ENCODE measurements at places on chromosomes 12 and 14. TPM values are rescaled to one million over a fixed set of nuclear protein-coding genes. Genes with fewer than 3 reads are reported as not detected.

- no peak for DNase-seq
Measured at GRCh38 chr14:104897330-104898194, 27.1 kb upstream of the PLD4 start.

DNA sequence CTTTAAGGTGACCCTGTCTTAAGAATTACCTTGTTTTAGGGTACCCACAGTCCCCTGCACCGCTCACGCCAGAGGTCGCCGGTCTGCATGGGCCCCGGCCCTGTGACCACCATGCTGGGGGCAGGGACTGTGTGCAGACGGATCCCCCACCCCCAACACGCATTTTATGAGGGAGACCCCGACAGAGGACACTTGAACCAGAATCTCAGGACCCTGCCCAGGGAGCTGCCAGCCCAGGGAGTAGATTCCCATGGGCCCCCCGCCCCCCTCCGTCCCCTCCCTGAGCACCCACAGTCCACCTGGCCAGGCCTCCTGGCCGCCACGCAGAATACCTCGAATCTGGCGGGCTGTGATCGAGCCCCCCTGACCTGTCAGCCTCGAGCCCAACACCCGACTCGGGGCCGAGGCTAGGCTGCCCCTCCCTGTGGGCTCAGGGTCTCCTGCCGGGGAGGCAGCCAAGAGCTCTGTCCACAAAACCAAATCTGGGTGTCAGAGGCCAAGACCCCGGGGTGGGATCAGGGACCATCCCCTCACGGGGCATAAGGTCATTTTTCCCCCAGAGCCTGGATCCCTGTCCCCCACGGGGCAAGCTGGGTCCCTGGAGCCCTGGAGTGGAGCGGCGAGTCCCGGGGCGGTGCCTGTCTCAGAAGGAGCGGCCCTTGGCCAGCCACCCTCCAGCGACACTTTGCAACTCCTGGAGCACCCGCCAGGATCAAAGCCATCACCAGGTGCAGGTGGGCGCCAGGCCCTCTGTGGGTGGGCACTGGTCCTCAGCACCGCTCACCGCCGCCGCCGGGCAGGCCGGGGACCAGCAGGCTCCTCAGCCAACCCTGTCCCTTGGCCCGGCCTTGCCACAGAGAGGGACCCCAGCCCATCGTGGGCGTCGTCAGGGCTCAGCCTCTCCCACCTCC is 155.8 kb upstream of the PKP2 start:
- no peak for DNase-seq

DNA sequence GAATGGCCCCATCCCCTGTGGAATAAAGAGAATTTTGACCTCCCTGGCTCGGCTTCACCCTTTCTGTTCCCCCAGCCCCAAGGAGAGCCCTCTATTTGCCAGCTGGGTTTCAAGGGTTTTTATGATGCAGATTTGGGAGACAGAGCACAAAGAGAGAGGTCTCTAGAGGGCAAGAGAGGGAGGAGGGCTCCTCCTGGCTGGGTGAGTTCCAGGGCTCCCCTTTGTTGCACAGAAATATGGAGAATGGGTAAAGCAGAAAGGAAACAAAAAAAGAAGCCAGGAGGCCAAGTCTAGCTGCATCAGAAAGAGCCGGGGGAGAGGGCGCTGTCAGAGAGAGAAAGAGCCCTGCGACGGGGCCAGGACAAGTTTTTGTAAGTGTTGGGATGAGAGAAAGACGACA is 319.6 kb upstream of the RTL1 start:
- no peak for DNase-seq

DNA sequence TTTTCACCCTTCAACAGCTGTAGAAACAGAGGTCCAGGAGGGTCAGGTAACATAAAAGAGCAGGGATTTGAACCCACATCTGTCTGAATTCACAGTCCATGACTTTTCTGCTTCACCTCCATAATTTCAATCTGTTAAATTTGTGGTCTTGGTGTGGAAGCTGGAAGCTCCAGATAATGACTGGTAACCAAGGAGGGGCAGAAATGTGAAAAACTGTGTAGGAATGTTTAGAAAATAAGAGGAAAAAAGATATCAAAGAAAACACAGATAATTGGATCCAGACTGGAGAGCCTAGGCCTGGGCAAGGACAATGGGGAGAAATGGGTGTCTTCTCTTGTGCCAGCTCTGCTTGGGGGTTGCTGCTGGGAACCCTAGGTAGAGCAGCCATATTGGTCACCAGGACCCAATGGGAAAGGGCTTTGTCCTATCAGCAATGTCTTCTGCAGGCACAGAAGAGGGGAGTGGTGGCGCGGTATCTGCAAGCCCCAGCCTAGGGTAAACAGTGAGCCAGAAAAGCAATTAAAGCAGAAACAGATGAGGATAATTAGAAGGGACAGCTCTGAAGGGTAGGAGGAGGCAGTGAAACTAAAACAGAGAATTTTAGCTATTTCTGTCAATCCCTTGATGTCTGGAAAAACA is 54.3 kb upstream of the CCDC91 start:
- no peak for DNase-seq

DNA sequence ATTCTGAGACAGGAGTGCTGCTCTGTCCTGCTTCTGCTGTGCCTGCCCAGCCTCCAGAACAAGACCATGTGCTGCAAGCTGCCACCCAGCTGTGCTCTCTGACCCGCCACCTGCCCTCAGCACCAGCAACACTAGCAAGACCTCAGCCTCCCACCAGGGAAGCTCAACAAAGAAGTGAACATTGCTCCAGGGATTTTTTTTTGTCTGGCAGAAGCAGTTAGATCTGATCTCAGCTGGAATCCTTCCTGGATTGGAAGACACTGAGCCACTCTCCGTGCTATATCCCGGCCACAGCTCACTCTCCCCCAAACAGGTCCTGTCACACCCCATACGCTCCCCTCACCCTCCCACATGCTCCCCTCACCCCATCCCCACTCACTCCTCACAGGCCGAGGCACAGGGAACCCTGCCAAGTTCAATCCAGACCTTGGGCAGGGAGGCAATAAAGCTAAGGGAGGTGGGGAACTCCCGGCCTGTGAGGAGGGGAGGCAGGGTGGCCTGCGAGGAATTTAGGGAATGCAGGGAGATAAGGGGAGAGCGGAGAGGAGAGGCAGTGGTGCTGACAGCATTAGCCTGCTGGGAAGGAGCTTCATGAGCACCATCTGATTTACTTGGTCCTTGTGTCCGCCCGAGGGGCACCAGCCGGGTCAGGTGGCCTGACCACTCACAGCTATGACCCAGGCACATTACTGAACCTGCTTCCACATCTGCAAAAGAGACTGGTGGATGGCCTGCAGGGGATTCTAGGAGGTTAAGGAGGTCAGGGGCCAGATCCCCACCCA is 29.7 kb downstream of the CCDC85C start:
- peak; percentile 92 for DNase-seq

DNA sequence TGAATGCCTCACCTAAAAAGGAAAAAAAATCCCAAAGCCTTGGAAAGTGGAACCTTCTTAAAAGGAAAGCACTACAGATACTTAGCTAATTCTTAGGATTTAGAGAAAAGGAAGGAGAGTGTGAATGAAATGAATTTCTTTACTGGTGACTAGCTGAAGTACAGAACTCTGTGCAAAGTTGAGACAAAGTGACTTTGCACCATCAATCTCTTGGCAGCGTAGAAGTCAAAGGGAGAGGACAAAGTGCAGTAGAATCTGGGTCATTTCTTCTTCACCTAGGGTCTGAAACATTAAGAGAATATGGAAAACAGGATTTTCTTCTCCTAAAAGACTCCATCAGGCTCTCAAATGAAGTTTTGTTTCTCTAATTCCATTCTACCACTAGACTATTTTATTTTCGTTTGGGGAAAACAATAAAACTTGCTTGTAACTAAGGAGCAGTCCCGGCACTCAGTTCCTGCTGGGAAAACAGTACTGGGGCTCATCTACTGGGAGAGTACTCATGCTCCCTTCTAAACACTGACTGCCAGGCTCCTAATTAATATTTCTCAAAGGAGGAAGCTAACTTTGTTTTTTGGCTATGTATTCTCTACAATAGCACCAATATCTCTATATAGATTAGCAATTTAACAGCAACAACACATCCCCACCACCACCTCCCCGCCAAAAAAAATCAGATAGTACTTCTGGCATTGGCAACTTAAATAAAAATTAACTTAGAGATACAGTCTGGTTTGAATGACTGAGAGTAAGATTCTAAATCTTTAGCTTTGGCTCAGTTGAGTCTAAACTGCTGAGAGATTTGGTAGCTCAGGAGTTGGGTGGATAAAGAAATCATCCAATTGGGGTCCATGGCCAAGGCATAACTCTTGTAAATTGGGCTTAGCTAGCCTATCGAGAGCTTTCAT is 110.7 kb downstream of the SLC15A5 start:
- DNase-seq, result no peak

Gene KCNJ8
- total RNA-seq, result 7.4 TPM

Gene TAS2R20
- 2.1 TPM for total RNA-seq

Gene MYBPC1
- total RNA-seq, result not detected

Gene NAA30
- 14.6 TPM for total RNA-seq
